ENCODE measurements at places on chromosomes 5 and 9.

GRCh38 chr9:100317706-100318105 is 35.0 kb downstream of the TEX10 start:
- DNase-seq = no peak

DNA sequence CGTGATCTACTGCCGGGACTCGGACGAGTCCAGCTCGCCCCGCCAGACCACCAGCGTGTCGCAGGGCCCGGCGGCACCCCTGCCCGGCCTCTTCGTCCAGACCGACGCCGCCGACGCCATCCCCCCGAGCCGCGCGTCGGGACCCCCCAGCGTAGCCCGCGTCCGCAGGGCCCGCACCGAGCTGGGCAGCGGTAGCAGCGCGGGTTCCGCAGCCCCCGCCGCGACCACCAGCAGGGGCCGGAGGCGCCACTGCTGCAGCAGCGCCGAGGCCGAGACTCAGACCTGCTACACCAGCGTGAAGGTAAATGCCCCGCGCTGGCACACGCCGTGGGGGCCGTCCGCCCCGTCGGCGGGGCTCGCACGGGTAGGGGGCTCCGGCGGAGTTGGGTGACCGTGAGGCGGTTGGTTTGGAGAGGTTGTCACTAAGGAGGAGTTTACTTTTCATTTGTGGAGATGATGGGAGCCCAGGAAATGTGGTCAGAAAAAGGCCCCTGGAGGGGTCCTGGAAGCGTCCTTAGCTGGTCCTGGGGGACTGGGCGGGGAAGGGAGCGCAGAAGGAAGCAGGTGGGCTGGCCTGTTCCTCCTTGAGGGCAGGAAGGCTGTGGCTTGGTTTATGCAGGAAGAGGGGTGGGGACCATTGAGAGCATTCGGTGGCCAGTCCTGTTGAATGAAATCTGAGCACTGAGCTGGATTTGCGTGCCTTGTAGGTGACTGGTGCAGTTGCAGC is 647 bp downstream of the PDE8B start:
- DNase-seq = no peak

DNA sequence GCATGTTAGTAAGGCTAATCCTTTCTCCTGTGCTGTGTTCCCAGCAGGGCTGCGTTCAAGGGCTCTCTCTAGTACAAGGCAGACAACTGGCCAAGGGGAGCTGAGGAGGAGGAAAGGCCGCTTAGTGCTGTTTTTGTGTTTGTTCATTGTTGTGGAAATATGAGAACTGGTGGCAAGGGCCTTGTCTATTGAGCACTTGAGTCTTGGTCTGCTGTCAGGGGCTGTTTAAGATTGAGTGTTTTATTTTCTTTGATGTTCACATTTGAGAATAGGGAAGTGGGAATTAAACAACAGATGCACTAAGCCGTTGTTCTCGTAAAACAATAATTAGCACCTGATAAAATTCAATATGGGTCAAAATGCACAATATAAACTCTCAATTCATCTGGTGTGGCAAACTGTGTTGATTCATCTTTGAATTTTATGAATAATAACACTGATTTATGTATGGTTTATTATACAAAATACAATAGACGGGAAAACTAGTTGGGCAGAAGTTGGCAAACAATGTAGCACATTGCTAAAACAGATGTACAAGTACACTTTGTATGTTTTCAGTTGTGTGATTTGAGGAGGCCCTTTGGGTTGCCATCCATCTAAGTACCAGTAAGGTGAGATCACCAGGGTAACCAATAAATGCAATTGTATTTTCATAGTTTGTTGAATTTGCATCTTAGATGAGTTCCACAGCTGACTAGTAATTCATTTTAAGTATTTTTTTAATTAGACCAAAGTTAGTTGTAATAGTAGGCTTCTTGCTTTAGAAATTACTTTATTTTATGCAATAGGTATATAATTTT is 97.6 kb upstream of the GRHPR start:
- no peak for DNase-seq

GRCh38 chr5:171888051-171888481 is 102.4 kb downstream of the SMIM23 start:
- no peak for DNase-seq

DNA sequence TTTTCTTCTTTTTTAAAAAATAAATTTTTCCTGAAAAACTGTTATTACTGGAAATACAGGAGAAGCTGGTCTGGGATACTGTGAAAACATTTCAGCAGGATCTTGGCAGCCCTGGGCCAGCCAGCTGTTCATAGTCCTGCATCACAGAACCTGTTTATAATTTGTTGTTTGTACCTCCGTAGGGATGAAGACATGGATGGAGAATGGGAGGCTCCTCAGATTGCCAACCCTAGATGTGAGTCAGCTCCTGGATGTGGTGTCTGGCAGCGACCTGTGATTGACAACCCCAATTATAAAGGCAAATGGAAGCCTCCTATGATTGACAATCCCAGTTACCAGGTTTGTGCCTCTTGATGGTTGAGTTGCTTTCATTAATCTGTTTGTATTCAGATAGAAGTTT is 12.4 kb upstream of the MAML1 start:
- no peak for DNase-seq

DNA sequence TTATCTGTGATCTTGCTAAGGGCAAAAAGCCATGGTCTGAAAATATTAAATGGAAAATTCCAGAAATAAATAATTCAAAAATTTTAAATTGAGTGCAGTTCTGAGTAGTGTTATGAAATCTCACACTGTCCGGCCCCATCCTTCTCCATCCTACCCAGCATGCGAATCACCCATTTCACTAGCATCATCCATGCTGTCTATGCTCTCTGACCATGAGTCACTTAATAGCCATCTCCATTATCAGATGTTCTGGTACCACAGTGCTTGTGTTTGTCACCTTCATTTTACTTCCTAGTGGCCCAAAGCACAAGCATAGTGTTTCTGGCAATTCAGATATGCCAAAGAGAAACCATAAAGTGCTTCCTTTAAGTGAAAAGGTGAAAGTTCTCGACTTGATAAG is 63.3 kb upstream of the SMC5 start:
- DNase-seq = no peak

DNA sequence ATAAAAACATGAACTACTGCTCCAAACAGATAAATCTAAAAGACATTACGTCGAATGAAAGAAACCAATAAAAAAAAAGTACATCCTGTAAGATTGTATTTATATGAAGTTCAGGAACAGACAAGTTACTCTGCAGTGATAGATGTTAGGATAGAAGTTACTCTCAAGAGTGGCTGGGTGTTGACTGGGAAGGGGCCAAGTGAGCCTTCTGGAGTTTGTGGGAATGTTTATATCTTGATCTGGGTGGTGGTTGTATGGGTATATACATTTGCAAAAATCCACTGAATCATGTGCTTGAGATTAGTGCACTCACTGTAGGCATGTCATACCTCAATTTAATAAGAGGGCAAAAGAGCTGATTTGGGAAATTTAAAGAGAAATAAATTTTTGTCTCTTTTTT is 485.8 kb downstream of the ARHGEF28 start:
- DNase-seq = no peak

GRCh38 chr9:79574136-79574535 is 2.4 kb downstream of the TLE4 start:
- DNase-seq = no peak

DNA sequence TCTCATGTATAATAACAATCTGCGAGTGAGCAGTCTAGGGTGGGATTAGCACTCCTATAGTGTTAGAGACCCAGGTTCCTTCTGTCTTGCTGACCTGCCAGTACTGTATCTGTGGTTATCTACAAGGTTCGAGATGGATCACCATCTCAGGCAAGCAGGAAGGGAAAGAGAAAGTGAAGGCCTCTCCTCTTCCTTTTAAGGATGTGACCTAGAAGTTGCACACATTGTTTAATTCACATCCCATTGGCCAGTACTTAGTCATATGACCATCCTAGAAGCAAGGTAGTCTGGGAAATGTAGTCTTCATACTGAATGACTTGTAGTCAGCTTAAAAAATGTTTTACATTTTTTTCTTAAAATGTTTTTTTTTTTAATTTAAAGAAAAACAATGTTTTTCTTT is 168.6 kb downstream of the CARTPT start:
- DNase-seq = no peak

DNA sequence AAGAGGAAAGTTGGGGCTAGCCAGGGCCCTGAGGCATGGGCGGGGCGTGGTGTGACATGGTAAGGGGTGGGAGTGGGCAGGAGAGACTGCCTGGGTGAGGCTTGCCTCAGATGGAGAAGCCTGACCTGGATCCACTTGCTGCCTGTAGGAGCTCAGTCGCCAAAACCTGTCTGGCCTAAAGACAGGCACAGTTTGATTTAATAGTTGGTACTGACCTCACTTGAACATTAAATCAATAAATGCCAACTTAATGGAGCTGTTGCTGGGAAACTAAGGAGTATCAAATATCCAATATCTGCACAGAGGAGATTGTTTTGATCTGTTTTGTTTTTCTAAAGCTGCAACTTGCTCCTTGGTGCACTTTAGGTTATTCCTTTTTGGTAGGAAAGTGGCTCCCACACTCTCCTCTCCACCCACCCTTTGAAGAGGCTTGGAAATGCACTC is 86.4 kb downstream of the RCL1 start:
- DNase-seq = no peak

All from activated T-cell treated with anti-CD3 and anti-CD28 coated beads, Interleukin-2, amount 50 U/mL, for 1 hour (primary cell).